ENCODE measurements at places on chromosomes 12 and 14.

GRCh38 chr12:38155526-38156496 is 160.8 kb upstream of the ALG10B start:
- DNase-seq, result no peak

- DNase-seq, result peak; percentile 92
Measured at GRCh38 chr12:124518051-124518932, 49.1 kb downstream of the NCOR2 start.

DNA sequence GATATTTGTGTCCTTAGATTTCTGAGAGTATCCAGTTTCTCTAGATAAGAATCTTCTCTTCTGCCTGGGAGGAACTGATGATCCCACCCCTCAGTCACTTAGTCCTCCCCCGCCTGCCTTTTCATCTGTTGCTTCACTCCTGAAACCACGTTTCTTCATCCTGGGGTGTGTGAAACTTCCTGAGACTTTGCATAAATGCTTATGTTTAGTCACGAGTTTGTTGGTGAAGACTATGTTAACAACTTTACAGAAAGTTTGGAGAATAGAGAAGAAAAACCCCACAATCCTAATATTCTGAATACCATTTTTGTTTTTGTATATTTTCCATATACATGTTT is 33.2 kb downstream of the MARK3 start:
- no peak for DNase-seq

- DNase-seq, result no peak
Measured at GRCh38 chr12:58925111-58925611, 4.9 kb upstream of the LRIG3 start.

DNA sequence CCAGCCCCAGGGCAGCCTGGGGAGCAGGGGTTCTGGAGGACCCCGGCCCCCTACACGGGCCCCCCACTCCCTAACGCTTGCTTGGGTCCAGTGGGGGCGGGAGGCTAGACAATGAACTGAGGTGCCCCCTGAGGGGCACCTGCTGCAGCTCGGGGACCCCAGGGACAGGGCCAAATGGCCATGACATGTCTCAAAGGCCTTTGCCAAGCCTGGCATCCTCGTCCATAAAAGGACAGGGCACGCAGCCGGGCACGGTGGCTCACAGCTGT is 11.7 kb upstream of the C14orf180 start:
- DNase-seq, result no peak

DNA sequence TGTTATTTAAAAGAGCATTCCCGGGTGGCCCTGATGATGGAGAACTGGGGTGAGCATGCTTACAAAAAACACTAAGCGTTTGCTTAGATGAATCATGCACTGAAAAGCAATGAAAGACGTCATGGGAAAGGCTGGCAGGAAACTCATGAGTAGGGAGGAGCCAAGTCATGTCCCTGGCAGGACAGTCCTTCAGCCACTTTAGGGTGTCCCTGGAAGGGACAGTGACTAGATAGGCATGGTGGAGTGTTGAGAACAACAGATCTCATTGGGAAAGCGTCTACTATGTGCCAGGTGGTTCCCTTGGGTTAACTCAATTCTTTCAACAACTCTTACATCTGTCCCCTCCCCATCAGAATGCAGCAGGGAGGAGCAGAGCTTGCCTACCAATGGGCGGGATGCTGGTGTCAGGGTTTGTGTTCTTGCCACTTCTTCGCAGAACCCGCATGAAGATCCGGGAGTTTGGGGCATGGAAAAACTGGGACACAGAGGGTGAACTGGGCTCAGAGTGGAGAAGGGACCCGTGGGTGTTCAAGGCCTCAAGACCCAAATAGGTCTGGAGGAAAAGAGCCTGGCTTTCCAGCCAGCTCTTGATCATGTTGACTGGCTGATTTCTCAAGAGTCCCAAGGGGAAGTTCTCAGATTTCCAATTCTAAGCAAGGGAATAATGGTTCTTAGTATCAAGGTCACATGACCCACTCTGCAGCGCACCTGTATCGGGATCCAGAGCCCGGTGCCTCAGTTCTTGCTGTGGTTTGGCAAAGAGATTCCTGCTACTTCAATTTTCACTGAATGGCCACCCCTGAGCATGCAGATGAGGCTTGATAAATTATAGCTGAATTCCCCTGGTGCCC is 653.9 kb upstream of the TBX3 start:
- DNase-seq, result no peak

DNA sequence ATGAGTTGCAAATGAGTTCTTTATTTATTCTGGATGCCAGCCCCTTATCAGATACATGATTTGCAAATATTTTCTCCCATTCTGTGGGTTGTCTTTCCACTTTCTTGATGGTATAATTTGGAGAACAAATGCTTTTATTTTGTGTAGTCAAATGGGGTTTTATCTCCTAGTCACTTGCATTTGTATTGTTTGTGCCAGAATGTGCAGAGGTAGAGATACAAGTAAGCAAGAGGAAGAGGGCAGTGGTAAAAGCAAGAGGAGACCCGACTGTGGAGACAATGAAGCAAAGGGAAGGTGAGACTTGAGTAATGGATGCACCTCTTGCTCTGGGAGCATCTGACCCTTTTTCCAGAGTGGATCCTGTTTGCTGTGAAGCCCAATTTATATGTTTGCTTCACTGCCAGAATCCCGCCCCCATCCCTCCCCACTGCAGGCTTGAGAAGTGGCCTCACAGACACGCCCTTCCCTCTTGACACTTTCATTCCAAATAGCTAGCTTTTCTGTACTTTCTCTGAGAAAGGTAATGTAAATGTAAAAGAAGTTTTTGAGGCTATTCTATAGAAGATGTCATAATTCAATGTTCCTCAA is 786 bp upstream of the PFKM start:
- DNase-seq, result no peak

- no peak for DNase-seq
Measured at GRCh38 chr12:88518863-88519403, 61.3 kb downstream of the KITLG start.

DNA sequence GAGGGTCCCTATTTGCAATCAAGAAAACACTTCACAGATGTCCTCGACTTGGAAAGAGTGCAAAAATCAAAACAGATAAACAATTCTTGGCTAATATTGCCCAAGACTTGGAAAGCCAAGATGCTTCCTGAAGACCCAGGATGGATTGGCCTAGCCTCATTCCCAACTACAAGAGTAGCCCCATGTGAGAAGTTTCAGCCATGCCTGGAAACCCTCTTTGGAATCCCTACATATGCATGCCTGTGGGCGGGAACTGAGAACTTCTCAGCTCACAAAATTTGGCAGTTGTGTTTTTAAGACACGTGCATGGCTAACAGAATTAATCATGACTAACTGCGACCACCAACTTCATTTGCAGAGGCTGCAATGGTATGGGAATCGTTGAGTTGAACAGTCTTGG is 283.2 kb upstream of the TBX3 start:
- DNase-seq, result no peak

DNA sequence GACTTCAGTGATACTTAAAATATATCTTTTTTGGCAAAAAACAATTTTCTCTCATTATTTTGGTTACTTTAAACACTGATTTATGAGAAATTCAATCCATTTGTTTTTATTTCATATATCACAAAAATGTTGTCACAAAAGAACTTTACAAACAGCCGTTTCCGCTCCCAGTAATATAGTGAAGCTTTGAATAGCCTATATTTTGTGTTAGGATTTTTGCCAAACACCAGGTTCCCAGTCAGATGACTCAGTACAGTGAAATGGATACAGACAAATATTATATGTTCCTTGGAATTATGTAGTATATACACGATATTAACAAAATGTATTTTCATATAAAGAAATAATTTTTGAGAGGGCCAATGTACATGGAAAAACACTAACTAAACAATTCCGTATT is 411.1 kb downstream of the CCER1 start:
- DNase-seq, result no peak

- DNase-seq, result no peak
Measured at GRCh38 chr14:105022276-105022670, 1.4 kb upstream of the CDCA4 start.

DNA sequence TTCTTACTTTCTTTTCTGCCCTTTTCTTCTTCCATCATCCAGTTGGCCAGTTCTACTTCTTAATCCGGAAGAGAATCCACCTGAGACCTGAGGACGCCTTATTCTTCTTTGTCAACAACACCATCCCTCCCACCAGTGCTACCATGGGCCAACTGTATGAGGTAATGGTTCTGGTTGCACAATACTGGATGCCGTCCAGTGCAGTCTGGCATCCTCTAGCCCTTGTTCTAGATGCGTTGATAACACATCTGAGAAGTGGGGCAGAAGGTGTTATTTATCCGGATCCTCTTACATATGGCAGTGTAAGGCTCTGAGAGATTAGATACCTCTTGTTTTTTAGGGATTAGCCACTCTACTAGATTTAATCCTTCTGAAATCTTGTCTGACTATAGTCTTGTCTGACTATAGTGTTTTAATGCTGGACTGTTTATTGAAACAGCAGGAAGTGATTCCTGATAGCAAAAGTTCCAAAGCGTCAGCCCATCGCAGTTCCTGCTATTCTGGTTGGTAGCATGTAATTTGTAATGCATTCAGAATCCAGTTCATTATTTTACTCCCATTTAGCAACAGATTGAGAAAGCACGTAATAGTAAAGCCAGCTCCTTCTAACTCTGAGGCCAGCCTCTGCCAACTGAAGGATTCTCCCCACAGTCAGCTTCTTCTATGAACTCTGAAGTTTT is 7.9 kb downstream of the GABARAPL1 start:
- DNase-seq, result no peak

DNA sequence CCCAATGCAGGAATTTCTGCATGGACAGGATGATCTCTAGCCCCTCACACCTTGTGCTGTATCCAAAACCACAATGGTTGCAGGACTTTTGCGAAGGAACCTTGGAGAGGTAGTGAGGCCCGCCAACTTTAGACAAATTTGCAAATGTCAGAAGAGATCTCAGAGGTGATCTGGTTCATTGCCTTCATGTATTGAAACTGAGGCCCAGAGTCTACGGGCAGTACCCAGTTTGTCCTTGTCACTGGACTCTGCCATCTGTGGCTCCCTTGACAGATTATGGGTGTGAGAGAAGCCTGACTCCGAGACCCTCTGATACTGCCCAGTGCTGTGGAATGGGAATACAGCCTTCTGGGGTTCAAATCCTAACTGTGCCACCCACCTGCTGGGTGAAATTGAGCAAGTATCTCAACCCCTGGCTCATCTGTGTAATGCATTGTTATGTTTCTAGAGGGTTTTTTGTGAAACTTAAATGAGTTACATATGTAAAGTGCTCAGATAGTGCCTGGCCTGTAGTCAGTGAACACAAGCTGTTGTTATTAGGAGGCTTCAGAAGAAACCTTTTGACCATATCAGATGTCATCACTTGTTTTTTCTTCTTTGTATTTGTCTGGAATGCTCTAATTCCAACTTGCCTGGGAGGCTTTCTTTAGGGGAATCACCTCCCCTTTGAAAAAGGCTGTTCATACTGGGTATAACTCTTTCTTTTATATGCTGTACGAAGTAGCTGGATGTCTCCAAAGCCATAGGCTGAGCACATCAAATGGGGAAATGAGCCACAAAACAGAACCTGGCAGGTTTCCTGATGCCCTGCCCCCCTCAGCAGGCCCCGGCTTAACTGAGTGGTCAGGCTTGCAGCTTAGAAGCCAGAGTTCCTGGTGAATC is 71.4 kb upstream of the SRSF5 start:
- DNase-seq, result peak; percentile 65

GRCh38 chr14:24074625-24075484 is 3.5 kb downstream of the CPNE6 start:
- no peak for DNase-seq

DNA sequence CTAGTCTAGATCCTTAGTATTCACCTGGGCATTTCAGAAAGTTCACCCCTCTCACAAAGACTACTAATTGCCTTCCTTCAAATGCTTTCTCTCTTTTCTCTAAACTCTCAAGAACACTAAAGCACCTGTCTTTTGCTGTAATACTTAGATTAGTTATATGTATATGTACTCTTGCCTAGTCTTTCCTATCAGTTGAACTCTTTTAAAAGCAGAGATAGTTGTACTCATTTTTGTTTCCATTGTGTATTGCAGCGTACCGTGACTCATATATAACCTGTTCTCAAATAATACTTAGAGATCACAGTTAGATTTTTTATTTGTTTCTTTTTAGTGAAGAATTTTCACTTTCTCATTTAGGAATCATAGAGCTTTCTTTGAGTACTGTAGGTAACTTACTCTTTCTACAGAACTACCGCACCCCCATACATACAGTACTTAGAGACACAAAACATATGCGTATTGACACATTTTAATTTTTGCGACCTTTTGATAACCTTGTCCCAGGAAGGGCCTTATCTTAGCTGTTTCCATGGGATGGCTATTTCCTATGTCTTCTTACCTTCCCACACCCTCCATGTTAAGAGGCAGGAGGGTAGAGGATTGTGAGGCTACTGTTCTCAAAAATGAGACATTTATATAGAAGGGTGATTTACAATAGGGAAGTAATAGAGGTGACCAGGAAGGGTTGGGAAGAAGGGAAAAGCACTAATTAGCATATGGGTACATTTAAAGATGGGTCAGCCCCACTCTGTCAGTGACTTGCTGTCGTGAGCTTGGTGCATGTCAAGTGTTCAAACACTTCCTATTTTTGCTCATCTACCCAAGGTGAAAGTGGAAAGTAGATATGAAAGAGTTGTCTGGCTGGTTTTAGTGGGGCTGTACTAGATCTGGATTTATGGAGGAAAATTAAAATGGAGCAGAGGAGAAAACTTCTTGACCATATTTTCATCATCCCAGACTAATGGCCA is 74.3 kb downstream of the PLEKHA5 start:
- no peak for DNase-seq

DNA sequence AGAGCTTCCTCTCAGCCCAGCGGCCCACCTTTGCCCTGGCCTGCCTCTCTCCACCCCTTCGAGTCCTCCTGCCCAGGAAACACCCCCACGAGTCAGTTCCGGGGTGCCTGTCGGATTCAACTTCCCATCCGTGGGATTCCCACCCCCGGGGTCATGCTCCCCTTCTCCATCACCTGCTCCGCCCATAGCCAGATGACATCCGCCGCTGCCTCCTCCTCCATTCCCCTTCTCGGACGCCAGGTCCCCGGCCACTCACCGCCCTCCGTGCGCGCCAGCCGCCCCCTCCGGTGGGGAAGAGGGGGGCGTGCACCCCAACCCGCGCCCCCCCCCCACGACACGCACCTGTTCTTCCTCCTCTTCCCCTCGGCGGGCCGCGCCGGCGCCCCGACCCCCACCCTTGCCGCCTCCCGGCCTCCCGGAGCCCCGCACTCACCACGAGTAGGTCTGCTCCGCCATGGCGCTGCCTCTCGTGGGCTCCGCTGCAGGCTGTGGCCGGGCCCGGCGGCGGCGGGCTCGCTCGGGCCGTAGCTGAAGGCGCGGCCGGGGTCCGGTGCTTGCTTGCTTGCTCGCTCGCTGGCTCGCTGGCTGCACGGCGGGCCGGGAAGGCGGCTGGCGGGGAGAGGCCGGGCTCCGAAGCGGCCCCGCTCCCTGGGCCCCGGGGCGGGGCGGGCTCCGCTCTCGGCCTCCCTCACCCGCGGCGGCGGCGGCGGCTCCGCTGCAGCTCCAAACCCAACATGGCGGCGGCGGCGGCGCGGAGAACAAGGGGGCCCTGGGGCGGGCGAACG is 554 bp downstream of the SPPL3 start:
- no peak for DNase-seq

DNA sequence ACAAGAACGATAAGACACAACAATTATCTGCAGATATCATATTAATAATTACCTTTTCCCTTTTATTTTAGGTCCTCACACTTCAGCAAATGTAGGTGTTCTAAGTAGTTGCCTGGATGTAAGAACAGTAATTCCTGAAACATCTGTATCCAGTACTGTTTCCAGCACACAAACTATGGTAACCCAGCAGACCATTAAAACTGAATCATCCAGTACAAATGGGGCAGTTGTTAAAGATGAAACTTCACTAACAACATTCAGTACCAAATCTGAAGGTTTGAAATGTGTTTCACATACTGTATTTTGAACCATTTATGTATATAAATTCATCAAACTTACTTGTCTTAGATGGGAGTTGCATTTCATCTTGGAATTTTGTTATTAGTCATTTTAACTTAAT is 31.0 kb downstream of the HCFC2 start:
- no peak for DNase-seq

Data from NCI-H2107 (cell line).